ENCODE measurements at places on chromosomes 5 and 9.

- no peak for DNase-seq
These were observed 2.4 kb upstream of the IL7R start for GRCh38 chr5:35854248-35854647.

GRCh38 chr9:131421691-131422090 is 27.8 kb downstream of the PRRC2B start:
- DNase-seq = no peak

DNA sequence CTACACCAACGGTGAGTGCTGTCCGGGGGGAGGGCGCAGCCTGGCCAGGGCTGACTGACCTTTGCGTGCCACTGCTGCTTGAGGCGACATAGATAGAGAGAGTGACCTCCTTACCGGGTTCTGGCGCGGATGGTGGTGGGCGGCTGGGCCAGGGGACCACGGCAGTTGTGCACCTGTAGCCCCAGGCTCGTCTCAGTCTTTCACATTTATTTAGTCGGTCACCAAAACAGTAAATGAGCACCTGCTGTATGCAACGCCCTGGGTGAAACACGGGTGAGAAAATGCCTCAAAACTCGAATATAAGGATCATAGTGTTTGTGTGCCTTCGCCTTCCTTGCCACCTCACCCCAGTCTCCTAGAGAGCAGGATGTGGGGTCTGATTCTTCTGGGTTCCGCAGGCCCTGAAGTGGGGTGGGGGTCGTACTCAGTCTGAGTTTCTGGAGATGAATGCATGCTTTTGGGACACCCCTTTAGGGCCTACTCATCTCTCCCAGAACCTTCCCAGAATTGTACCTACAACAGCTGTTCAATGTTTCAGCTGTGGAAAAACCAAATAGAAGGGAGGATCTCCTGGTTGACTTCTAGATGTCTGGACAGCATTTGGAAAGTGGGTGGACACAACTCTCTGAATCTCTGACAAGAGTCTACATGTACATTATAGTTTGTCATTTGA is 714 bp downstream of the SEC24A start:
- no peak for DNase-seq

DNA sequence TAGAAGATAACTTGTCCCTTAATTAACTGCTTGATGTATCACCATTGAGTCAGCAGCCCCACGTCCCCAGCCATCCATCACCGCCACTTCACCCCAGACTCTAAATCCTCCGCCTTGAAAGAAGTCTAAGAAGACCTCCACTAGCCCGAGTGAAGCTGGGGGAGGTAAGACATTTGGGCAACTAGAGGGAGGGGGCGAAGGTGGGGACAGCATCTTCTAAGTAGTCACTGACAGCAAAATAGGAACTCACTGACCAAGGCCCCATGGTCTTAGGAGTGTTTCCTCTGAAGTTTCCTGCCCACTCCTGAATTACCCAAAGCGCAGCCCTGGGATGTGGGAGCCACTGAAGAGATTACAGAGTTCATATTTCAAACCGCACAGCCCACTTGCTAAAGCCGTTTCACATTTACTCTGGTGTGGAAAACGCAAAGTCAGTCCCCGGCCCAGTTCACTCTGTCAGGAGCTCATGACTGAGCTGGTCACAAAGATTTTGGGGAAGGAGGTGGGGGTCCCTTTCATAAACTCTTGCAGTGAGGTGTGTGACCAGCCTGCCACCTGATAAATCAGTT is 107.4 kb downstream of the LHFPL2 start:
- no peak for DNase-seq

DNA sequence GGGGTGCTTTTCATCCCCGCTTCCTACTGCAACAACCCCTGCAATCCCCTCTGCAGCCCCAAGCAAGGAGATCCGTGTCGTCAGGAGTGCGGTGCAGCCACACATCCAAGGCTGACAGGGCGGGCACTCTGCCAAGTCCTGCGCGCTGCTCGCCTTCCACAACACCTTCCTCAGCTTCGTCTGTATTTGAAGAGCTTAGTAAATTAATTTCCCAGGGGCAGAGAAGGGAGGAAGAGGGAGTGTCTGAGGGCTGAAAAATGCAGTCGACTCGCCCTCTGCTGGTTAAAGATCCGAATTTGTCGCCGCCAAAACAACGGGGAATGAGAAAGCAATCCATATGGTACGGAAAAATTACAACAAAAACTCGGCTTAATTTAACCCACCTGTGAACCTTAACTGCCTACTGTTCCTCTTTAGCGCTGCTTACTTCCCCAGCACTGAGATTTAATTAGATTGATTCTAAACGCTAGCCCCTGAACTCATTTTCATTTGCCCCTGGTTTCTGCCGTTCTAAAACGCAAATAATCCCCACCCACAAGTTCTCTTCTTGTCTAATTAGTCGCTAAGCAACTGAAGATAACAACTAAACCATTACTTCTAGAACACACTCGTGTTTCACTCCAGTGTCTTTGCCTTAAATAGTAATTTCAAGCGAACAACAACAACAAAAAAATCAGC is 10.9 kb upstream of the PCDHB1 start:
- DNase-seq = no peak

DNA sequence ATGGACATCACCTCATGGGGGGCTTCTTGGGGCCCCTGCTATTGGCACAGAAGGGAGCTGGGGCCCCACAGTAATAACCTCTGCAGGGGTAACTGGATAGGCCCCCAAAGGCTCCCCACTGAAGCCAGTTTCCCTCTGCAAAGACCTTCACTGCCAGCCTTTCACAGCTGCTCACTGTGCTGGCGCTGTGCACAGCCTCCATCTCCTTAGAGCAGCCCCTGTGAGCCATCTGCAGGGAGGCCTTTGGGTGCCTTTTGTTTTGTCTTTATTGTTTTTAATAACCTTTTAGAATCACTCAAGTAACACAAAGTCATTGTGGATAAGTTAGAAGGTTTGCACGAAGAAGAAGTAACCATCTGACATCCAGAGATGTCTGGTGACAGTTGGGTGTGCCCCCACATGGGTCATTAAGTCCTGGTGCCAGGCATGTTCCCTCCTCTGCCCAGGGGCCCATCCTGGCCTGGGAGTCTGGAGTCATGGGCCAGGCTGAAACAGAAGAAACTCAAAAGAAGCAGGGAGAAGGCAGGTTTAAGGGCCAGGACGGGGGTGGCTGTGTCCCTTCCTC is 42.7 kb downstream of the NCS1 start:
- DNase-seq = no peak

- DNase-seq = peak; percentile 26
These were observed 23.4 kb downstream of the SPACA9 start for GRCh38 chr9:132901858-132902831.

DNA sequence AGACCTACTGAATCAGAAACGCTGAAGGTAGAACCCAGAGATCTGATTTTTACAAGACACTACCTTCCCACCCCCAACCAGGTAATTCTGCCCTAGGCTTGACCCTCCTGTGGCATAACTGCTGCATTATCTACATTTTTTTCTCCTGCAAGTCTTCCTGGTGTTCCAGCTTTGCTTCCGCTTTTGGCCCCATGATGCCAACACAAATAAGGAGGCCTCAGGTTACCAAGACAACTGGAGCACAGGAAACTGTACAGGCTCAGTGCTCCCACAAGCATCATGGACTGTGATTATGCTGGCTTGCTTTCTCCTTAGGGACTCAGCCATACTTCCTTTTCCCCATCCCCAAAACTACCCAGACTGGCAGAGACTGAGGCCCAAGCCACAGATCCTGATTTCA is 6.6 kb upstream of the MSMP start:
- DNase-seq = no peak

- no peak for DNase-seq
These were observed 12.5 kb downstream of the ST8SIA4 start for GRCh38 chr5:100890461-100891008.

DNA sequence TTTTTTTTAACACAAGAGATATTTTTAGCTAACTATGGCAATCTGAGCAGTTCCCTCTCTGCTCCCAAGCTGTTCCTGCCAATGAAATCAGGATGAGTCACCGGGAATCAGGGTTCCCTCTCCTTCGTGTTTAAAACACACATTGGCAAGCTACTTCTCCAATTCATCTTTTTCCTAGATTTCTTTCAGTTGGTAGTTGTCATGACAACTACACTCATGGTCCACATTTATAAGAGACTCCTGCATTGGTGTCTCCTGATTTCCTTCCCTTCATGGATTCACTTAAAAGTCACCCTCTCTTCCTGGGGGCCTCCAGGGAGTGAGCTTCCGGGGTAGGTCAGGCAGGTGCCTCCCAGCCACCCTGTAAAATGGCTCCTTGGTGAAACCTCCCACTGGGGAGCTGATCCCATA is 72.3 kb upstream of the NIPAL4 start:
- DNase-seq = no peak

DNA sequence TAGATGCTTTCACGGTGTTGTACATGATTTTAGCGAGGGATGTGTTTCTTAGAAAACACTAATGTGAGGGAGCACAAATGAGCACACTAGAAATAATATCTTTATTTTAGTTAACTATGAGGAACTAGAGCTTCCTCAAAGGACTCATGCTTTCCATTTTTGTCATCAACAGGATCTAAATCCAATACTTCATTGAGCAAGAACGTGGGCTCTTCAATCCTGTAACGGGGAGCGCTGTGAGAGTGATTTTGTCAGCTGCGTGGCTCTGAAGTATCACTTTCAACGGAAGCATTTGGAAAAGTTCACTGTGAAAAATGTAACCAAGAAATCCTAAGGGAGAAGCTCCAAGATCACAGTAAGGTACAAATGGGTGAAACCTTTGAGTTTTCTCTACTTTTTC is 93.2 kb downstream of the LIX1 start:
- no peak for DNase-seq

DNA sequence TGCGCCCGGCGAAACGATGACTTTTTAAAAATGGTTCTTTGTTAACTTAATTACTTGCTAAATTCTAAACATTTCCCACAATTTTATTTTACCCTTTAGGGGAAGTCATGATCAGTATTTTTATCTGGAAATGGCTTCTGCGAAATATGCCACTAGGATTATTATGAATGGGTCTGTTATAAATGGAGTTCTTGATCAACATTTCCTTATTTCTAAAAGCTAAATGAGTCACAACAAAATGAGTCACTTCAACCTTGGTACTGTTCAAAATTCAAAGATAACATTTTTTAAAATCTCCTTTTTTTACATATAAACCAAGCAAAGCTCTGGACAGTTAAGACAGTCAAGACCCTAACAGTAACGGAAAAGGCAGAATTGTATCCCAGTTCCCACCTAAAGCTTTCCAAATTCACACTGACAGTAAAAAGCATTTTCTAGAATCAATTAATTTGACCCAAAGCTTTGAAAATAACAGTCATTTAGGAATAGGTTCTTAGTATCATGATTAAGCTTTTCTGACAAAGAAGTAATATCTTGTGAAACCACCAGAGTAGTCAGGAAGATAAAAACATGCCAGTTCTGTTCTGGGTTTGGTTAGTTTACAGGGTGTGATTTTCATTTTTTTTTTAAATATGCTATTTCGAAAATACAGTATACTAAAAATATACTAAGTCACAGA is 81.7 kb downstream of the LHFPL2 start:
- DNase-seq = no peak

DNA sequence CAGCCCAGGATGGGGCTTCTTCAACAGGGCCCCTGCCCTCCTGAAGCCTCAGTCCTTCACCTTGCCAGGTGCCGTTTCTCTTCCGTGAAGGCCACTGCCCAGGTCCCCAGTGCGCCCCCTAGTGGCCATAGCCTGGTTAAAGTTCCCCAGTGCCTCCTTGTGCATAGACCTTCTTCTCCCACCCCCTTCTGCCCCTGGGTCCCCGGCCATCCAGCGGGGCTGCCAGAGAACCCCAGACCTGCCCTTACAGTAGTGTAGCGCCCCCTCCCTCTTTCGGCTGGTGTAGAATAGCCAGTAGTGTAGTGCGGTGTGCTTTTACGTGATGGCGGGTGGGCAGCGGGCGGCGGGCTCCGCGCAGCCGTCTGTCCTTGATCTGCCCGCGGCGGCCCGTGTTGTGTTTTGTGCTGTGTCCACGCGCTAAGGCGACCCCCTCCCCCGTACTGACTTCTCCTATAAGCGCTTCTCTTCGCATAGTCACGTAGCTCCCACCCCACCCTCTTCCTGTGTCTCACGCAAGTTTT is 23.6 kb downstream of the PCDHGC5 start:
- DNase-seq = peak; percentile 84

DNA sequence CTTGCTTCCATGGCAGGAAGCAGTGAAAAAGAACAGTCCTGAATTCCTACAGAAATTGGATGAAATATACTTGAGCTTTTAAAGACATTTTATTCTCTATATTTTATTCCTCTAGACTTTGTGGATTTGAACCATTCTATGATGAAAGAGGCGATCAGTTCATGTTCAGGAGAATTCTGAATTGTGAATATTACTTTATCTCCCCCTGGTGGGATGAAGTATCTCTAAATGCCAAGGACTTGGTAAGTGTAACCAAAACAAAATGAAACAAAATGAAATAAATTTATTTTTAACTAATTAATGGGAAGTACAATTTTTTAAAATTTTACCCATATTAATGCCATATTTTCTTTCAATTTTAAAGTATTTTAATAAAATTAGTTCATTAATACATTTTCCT is 34.1 kb downstream of the STARD4 start:
- DNase-seq = no peak

DNA sequence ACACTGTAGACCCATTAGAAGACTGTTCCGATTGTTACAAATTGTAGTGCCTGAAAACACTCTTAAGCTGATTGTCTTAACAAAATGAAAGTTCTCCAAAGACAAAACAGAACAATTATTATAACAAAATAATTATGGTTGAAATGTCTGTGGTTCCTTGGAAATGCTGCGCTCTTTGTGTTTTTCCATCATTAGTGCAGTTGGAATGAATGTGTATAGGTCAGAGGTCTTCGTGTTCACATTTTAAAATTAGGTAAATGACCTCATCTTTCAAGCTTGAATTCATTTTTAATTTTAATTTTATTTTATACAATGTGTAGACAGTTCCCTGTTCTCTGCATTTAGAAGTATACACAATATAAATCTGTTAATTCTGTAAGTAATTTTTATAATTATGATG is 56.7 kb upstream of the NXNL2 start:
- DNase-seq = no peak

DNA sequence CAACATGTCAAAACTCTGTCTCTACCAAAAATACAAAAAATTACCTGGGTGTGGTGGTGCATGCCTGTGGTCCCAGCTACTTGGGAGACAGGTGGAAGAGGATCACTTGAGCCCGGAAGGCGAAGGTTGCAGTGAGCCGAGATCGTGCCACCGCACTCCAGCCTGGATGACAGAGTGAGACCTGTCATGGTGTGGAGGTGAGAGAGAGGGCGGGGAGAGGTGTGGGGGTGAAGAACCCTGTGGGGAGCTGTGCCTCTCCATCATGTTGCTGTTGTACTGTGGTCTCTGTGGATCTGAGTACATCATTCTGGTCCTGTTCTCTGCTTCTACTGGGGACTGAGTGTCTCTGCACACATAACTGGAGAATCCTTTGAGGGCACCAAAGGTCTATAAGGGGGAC is 11.3 kb upstream of the SLC34A1 start:
- no peak for DNase-seq

- no peak for DNase-seq
These were observed 805.5 kb upstream of the DMAC1 start for GRCh38 chr9:8605096-8605495.
